Activated naive CD4-positive, alpha-beta T cell treated with anti-CD3 and anti-CD28 coated beads, Interleukin-2, amount 10 ng/mL, durations not matched to agents 5 hours and 36 hours (primary cell): ENCODE measurements at places on chromosomes 12 and 14. TPM values are rescaled to one million over a fixed set of nuclear protein-coding genes. Genes with fewer than 3 reads are reported as not detected.

OR4K15 gene
- not detected for total RNA-seq

FLRT2 gene
- total RNA-seq: not detected

CCDC38 gene
- not detected for total RNA-seq

HOXC12 gene
- total RNA-seq: not detected

NUDT14 gene
- total RNA-seq: 39.1 TPM

RTL1 gene
- not detected for total RNA-seq

SYCP3 gene
- total RNA-seq: 0.70 TPM

DCD gene
- total RNA-seq: not detected

SLC6A12 gene
- total RNA-seq: not detected

MGAT4C gene
- total RNA-seq: not detected

STRAP gene
- 72.9 TPM for total RNA-seq

ALDH1L2 gene
- 0.31 TPM for total RNA-seq

VPS29 gene
- 124 TPM for total RNA-seq

G2E3 gene
- total RNA-seq: 28.9 TPM

LBHD2 gene
- not detected for total RNA-seq

TAPBPL gene
- total RNA-seq: 52.0 TPM

NIN gene
- 83.1 TPM for total RNA-seq

DBX2 gene
- not detected for total RNA-seq

BDKRB2 gene
- total RNA-seq: not detected

MIP gene
- total RNA-seq: not detected

IL22 gene
- total RNA-seq: not detected

RIPK3 gene
- total RNA-seq: 36.5 TPM

OASL gene
- total RNA-seq: 7.3 TPM

ACOT4 gene
- 1.1 TPM for total RNA-seq

KLHL33 gene
- total RNA-seq: 0.19 TPM

CLEC7A gene
- total RNA-seq: not detected

C3AR1 gene
- 2.3 TPM for total RNA-seq

TAS2R13 gene
- 0.48 TPM for total RNA-seq

LRRC10 gene
- not detected for total RNA-seq

TTC5 gene
- 22.1 TPM for total RNA-seq

UNG gene
- total RNA-seq: 35.3 TPM

RAD9B gene
- total RNA-seq: 0.89 TPM

B4GALNT1 gene
- 0.33 TPM for total RNA-seq

CDKN1B gene
- 133 TPM for total RNA-seq

MYH7 gene
- total RNA-seq: not detected

KRT83 gene
- not detected for total RNA-seq

KRT4 gene
- total RNA-seq: not detected

ST8SIA1 gene
- total RNA-seq: not detected

NCAPD2 gene
- total RNA-seq: 157 TPM

PTPN6 gene
- total RNA-seq: 394 TPM
